H1 (cell line): ENCODE measurements at places on chromosomes 13 and 19.

- H3K36me3 ChIP-seq = no peaks in the 10 kb centered on the region
- no peaks in the 10 kb centered on the region for H3K27me3 ChIP-seq
- no peak overlapping the region for H3K4me3 ChIP-seq
- no peak overlapping the region for H3K27ac ChIP-seq
These were observed 215.1 kb downstream of the SHISA2 start for GRCh38 chr13:25836574-25837336.

DNA sequence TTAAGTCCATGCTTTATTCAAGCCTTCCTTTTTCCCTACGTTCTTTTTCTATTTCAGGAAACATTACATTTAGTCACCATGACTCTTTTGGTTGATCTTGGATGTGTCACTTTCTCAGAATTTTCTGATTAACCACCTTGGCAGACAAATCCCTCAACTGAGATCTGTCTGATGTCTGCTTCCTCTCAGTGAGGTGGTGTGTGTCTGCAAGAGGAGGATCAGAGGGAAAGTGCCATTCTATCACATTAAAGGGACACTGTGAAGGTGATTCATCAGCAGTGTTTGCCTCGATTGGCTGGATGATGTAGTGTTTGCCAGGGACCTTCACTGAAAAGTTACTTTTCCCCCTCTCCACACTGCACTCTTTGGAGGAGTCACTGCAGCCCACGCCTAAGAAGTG, 3.0 kb upstream of the CCNP start:
- H3K27ac ChIP-seq = no peak overlapping the region
- no peaks in the 10 kb centered on the region for H3K4me1 ChIP-seq
- H3K4me3 ChIP-seq = no peak overlapping the region
- DNase-seq = no peak

DNA sequence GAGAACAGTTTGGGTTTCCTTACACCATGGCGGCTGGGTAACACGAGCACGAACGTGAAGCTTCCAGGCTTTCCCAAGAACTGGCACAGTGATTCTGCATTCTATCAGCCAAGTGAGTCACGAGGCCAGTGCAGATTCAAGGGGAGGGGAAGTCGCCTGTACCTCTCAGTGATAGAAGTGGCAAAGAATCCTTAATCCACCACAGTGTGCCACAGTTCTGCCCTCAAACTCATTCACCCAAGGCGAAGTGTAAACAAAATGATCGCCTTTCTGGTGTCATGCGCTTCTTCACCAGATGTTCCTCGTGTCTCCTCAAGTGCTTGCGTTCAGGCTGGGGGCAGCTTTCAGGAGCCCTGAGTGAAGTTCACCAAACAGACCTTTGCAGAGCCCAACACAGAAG, 24.9 kb upstream of the AMER2 start:
- no peak for DNase-seq
- H3K4me1 ChIP-seq = no peaks in the 10 kb centered on the region
- no peak overlapping the region for H3K4me3 ChIP-seq
- no peak overlapping the region for H3K27ac ChIP-seq

GRCh38 chr19:55339889-55340783, 460 bp downstream of the KMT5C start:
- peak overlapping the region; percentile 84 for H3K4me3 ChIP-seq
- H3K4me1 ChIP-seq = no peaks in the 10 kb centered on the region
- H3K27me3 ChIP-seq = 0 out of 2 replicates have a peak, but pooled peaks cover 3% of the 10 kb centered on the region
- DNase-seq = no peak
- peaks cover 20% of the 10 kb centered on the region; the same call in 1 of the 2 replicates for H3K36me3 ChIP-seq
- peak overlapping the region; percentile 62 for H3K27ac ChIP-seq

DNA sequence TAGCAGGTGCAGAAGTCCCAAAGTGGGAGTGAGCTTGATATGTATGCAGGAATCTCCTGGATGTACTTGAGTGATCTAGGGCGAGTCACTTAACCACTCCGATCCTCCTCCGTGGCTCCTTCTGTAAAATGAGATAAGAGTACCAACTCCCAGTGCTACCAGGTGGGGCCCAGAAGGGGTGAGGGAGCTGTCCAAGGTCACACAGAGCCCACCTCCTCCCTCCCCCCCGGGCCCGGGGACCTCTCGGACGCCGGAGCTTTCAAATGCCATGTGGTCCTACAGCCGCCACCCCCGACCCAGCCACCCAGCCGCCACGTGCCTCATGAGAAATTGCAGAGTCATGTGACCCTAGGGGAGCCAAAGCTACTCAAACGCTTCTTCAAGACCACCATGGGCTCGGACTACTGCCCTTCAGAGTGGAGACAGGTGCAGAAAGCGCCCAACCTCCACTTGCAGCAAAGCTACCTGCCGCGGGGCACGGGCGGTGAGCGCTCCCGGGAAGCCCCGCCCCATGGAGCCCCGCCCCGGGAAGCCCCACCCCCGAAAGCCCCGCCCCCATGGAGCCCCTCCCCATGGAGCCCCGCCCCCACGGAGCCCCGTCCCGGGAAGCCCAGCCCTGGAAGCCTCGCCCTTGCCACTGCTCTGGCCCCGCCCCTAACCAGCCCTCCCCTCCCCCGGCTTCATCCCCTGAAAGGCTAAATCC, 10.1 kb upstream of the ZNF358 start:
- no peaks in the 10 kb centered on the region for H3K36me3 ChIP-seq
- H3K4me3 ChIP-seq = peak overlapping the region; percentile 45
- DNase-seq = peak; percentile 81

DNA sequence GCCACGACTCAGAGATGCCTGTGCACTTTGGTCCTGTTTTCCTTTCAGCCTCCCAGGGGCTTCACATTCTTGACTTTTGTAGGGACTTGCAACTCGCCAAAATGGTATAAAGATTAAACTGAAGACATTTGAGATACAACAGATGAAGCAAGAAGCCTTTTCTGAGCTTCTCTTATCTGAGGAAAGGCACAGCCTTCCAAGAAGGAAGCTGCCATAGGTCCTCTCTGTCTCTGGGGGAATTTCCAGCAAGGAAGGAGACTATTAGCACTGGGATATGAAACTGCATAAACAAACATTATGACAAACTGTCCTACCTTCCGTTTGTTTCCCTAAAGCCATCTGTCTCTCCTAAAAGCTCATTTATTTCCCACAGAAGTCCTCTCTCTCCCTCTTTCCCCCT, 39.3 kb downstream of the TGDS start:
- H3K27me3 ChIP-seq = no peaks in the 10 kb centered on the region
- no peaks in the 10 kb centered on the region for H3K4me1 ChIP-seq
- no peaks in the 10 kb centered on the region for H3K36me3 ChIP-seq
- no peak overlapping the region for H3K4me3 ChIP-seq
- H3K27ac ChIP-seq = no peak overlapping the region

DNA sequence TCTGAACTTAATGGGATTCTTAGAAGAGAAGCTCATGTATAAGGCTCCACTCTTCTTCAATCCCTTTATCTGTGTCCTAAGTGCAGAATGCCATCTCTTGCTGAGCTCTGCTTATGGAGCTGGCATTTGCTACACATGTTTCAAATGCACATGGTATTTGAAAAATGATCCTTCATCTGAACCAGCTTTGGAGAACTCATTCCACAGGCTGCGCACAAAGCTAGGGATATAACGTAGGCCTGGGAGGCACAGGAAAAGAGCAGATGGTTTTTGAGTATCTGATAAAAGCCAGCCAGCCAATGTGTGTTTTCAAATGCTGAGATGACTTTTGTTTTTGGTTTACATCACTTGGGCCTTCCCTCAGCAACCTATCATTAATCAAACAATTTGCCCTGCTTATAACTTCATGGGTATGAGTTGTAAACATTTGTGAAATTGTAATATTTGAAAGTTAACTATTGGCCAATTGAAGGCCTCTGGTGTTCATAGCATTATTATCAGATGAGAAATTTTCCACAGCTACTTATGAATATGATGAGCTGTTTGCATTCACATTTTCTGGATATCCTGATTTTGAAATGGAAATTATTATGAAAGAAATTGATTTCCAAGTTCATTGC, 729.0 kb downstream of the FGF9 start:
- H3K4me3 ChIP-seq = no peak overlapping the region
- H3K4me1 ChIP-seq = no peaks in the 10 kb centered on the region
- no peaks in the 10 kb centered on the region for H3K27me3 ChIP-seq
- DNase-seq = no peak

GRCh38 chr13:102197193-102197592, 204.7 kb downstream of the FGF14 start:
- H3K4me3 ChIP-seq = no peak overlapping the region
- H3K36me3 ChIP-seq = no peaks in the 10 kb centered on the region
- no peak overlapping the region for H3K27ac ChIP-seq
- H3K4me1 ChIP-seq = no peaks in the 10 kb centered on the region
- H3K27me3 ChIP-seq = no peaks in the 10 kb centered on the region

DNA sequence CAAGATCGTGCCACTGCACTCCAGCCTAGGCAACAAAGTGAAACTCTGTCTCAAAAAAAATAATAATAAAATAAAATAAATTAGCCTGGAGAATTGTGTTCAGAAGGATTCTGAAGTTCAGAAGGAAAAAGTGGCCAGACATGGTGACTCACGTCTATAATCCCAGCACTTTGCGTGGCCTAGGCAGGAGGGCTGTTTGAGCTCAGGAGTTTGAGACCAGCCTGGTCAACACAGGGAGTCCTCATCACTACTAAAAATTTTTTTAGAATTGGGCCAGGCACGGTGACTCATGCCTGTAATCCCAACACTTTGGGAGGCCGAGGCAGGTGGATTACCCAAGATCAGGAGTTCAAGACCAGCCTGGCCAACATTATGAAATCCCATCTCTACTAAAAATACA, 6.0 kb downstream of the RDH8 start:
- H3K4me3 ChIP-seq = no peak overlapping the region
- H3K36me3 ChIP-seq = no peaks in the 10 kb centered on the region
- DNase-seq = no peak
- no peak overlapping the region for H3K27ac ChIP-seq

GRCh38 chr13:102970542-102970941, 95.7 kb downstream of the SLC10A2 start:
- no peaks in the 10 kb centered on the region for H3K36me3 ChIP-seq
- no peak overlapping the region for H3K4me3 ChIP-seq
- H3K4me1 ChIP-seq = no peaks in the 10 kb centered on the region
- no peaks in the 10 kb centered on the region for H3K27me3 ChIP-seq
- H3K27ac ChIP-seq = no peak overlapping the region

DNA sequence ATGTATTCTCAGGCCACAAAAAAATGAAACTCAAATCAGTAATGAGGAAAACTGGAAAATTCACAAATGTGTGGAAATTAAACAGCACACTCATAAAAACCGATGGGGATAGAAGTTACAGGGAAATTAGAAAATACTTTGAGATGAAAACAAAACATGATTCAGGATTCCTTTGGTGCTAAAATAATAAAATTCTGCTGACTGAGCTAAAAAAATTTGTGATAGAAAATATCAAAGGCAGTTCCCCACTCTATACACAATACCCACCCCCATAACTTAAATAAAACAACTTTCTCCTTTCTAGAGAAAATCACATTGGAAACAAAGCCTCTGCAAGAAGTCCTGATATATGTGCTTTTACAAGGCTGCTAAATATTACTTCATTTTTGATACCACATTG, 1.6 kb upstream of the ZNF233 start:
- H3K27ac ChIP-seq = no peak overlapping the region
- H3K4me3 ChIP-seq = no peak overlapping the region
- H3K36me3 ChIP-seq = no peaks in the 10 kb centered on the region

DNA sequence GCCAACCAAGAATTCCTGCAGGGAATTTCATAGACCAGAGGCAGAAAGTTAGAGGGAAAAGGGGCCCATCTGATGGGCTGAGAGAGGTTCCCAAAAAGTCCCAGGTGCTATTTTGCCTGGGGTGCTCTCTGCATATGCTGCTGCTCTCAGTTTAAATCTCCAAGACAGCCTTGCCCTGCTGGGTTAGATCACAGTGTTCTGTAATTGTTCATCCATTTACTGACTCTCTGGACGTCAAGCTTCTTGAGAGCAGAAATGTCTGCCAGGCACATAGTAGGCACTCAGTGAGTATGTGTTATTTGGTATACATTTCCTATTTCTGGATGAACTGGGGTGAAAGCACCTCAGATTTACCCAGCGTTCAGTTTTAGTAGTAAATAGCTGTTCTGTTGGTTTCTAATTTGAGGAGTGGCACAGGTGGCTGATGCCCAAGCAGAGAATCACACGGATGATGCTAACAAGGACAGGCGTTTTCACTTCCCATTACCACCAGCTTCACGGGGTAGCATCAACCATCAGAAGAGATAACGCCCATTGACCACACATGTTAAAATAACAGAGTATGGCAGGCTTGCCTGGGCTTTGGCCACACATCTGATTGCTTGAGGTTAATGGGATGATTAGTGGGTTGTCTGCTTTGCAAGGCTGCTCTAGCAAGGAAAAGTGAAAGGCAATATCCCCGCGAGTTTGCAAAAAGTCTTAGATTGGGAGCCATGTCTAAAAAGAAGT, 161.1 kb downstream of the SLC7A1 start:
- H3K36me3 ChIP-seq = no peaks in the 10 kb centered on the region
- no peak for DNase-seq
- no peaks in the 10 kb centered on the region for H3K4me1 ChIP-seq
- no peak overlapping the region for H3K4me3 ChIP-seq
- no peaks in the 10 kb centered on the region for H3K27me3 ChIP-seq
- no peak overlapping the region for H3K27ac ChIP-seq

DNA sequence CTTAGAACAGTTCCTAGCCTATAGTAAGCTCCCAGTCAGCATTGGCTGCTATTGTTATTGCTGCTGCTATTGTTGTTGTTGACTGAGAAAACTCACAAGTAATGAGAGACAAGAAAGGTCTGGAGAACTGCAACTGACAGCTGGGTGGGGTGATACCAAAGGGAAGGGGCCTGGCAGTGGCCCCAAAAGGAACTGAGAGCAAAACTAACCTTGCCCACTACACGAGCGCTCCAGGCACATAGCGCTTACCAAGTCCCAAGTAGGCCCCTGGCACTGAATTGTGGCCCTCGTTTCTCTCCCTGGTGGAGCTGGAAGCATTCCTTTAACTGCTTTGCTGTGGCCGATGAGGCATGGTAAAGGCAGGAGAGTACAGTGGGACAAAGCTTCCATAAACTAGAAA, 59.7 kb downstream of the KCTD12 start:
- no peaks in the 10 kb centered on the region for H3K36me3 ChIP-seq
- no peaks in the 10 kb centered on the region for H3K27me3 ChIP-seq
- no peak overlapping the region for H3K4me3 ChIP-seq
- DNase-seq = no peak
- H3K27ac ChIP-seq = no peak overlapping the region

DNA sequence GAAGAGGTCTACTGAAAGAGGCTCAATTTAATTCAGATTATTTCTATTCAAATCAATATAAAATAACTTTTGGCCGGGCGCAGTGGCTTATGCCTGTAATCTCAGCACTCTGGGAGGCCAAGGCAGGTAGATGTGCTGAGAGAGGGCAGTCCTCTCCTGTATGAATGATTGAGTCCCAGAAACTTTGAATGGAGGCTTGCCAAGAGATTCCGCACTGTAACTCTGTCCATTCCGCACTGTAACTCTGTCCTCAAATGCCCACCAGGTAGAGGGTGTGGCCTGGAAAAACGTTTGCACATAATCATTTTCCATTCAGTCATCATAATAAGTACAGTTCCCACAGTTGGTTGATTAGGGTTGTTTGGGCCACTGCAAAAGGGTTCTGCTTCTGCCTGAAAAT, 274.7 kb upstream of the SOX21 start:
- no peak overlapping the region for H3K4me3 ChIP-seq
- no peak for DNase-seq
- H3K27ac ChIP-seq = no peak overlapping the region
- H3K4me1 ChIP-seq = peaks cover 5% of the 10 kb centered on the region; the same call in 1 of the 2 replicates
- no peaks in the 10 kb centered on the region for H3K36me3 ChIP-seq
- no peaks in the 10 kb centered on the region for H3K27me3 ChIP-seq

- no peaks in the 10 kb centered on the region for H3K4me1 ChIP-seq
- no peaks in the 10 kb centered on the region for H3K36me3 ChIP-seq
- no peak overlapping the region for H3K4me3 ChIP-seq
- H3K27me3 ChIP-seq = no peaks in the 10 kb centered on the region
- DNase-seq = no peak
These were observed 1048.4 kb downstream of the SLITRK1 start for GRCh38 chr13:82833923-82834322.
